Mammary epithelial cell (primary cell): ENCODE measurements at places on chromosomes 2 and 18. TPM values are rescaled to one million over a fixed set of nuclear protein-coding genes. Genes with fewer than 3 reads are reported as not detected.

The LTBP1 gene
- total RNA-seq, result 80.2 TPM

The ALK gene
- not detected for total RNA-seq

The OSBPL6 gene
- 32.9 and 43.2 TPM in 2 replicates for total RNA-seq

The SRD5A2 gene
- total RNA-seq, result under 0.01 TPM

The CRYGC gene
- total RNA-seq, result not detected

The MERTK gene
- total RNA-seq, result under 0.01 TPM

The REG3A gene
- total RNA-seq, result not detected in 2 replicates

The ANKRD30B gene
- not detected for total RNA-seq

The TMEM37 gene
- not detected in 2 replicates for total RNA-seq

The MOCOS gene
- total RNA-seq, result 17.3 TPM

The PARD3B gene
- total RNA-seq, result 6.5 TPM

The SLC23A3 gene
- 2.5 TPM for total RNA-seq

The R3HDM1 gene
- total RNA-seq, result 17.3 TPM

The KIAA2012 gene
- total RNA-seq, result under 0.01 TPM

The GREB1L gene
- 2.0 TPM for total RNA-seq

The SERPINB10 gene
- total RNA-seq, result not detected

The TNFAIP6 gene
- total RNA-seq, result 0.50 TPM

The RIT2 gene
- total RNA-seq, result not detected in 2 replicates

The STARD6 gene
- total RNA-seq, result 0.49 TPM in 1 of 2 replicates, not detected in the other

The TUBA3E gene
- not detected in 2 replicates for total RNA-seq

The STPG4 gene
- 0.17 TPM for total RNA-seq

The SKOR2 gene
- total RNA-seq, result not detected

The RNU2-63P gene
- total RNA-seq, result 94.5 TPM
